Effector memory CD8-positive, alpha-beta T cell (primary cell): ENCODE measurements at places on chromosomes 2 and 18.
A peak's percentile ranks its signal among the peaks of the same experiment; 100 is the strongest.

- H3K4me1 ChIP-seq, result no peaks in the 10 kb centered on the region
- no peaks in the 10 kb centered on the region for H3K36me3 ChIP-seq
- no peak overlapping the region for H3K4me3 ChIP-seq
- no peaks in the 10 kb centered on the region for H3K27me3 ChIP-seq
Observed at GRCh38 chr2:163887182-163887581, 151.4 kb upstream of the FIGN start.

- no peaks in the 10 kb centered on the region for H3K4me1 ChIP-seq
- no peak for DNase-seq
- H3K27me3 ChIP-seq, result no peaks in the 10 kb centered on the region
- peaks cover 47% of the 10 kb centered on the region for H3K36me3 ChIP-seq
- no peak overlapping the region for H3K4me3 ChIP-seq
- H3K27ac ChIP-seq, result no peak overlapping the region
Observed at GRCh38 chr2:127719301-127720218, 18.3 kb downstream of the SFT2D3 start.

DNA sequence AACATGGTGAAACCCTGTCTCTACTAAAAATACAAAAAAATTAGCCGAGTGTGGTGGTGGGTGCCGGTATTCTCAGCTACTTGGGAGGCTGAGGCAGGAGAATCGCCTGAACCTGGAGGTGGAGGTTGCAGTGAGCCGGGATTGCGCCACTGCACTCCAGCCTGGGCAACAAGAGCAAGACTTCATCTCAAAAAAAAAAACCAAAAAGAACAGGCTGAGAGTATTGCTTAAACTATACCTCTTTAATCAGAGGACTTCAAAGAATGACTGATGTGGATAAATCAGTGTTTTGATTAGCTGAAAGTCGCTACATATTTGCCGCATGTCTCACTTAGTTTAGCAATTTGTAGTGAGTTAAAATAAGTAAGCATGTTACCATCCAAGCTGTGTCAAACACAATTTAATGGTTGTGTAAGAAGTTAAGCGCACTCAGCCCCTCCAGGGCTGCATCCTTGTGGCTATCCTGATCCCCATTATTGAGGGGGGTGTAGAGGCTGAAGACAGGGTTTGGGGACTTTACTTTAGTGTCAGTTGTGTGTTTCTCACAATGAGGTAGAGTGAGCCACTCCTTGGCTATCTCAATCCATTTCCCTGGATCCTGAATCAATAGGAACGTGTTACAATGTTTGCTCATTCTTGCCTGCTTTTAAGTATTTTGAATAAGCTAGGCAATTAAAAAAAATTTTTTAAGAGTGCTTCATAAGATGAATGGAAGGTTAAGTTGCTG lies 11.0 kb upstream of the FARP2 start:
- DNase-seq, result no peak
- H3K27ac ChIP-seq, result peak overlapping the region; percentile 23
- H3K4me3 ChIP-seq, result no peak overlapping the region
- H3K27me3 ChIP-seq, result no peaks in the 10 kb centered on the region

- DNase-seq, result no peak
- H3K36me3 ChIP-seq, result no peaks in the 10 kb centered on the region
- peaks cover 26% of the 10 kb centered on the region for H3K27me3 ChIP-seq
- H3K4me3 ChIP-seq, result peak overlapping the region; percentile 36
Observed at GRCh38 chr18:70290482-70291294, 1.8 kb downstream of the SOCS6 start.

DNA sequence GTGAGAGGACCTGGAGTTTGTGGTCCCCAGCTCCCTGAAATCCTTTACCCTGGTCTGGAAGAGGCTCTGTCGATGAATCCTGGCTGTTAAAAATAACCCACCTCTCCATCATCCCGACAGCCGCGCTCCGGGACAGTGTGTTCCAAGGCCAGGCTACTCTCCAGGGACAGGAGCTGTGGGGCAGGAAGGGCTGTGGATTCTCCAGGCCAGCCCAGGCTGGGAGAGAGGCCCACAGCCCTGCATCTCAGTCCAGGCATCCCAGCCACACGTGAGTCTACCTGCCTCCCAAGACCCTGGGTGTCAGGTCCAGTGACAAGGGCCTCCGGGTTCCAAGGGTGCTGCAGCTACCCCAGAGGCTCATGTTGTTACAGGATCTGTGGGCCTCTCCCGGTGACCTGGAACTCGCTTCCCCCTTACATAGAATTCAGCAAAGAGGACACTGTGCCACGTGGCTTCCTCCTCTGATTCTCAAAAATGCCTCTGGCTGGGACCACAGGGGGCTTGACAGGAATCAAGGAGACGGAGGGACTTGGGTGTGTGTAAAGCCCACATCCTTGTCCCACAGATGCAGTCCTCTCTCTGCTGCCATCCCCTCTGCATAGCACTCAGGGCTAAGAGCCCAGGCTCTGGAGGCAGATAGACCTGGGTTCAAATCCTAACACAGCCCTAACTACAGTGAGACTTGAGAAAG lies 17.3 kb downstream of the ADRA2B start:
- DNase-seq, result no peak
- H3K4me3 ChIP-seq, result no peak overlapping the region
- no peak overlapping the region for H3K27ac ChIP-seq
- no peaks in the 10 kb centered on the region for H3K27me3 ChIP-seq

GRCh38 chr2:232889876-232890401 lies 19.9 kb downstream of the SNORC start:
- DNase-seq, result no peak
- H3K36me3 ChIP-seq, result peaks cover 3% of the 10 kb centered on the region
- no peaks in the 10 kb centered on the region for H3K4me1 ChIP-seq
- H3K27ac ChIP-seq, result no peak overlapping the region
- H3K27me3 ChIP-seq, result peaks cover 31% of the 10 kb centered on the region

- H3K27ac ChIP-seq, result no peak overlapping the region
- peaks cover 6% of the 10 kb centered on the region for H3K27me3 ChIP-seq
Observed at GRCh38 chr2:177165061-177165583, 47.5 kb upstream of the HNRNPA3 start.

GRCh38 chr2:33072614-33073013 lies 125.9 kb downstream of the LTBP1 start:
- H3K27me3 ChIP-seq, result peaks cover 12% of the 10 kb centered on the region
- peaks cover 7% of the 10 kb centered on the region for H3K4me1 ChIP-seq
- no peak for DNase-seq

GRCh38 chr2:134141598-134142340 lies 112.1 kb upstream of the MGAT5 start:
- H3K27ac ChIP-seq, result peak overlapping the region; percentile 76
- H3K4me3 ChIP-seq, result peak overlapping the region; percentile 4
- DNase-seq, result no peak
- peaks cover 14% of the 10 kb centered on the region for H3K36me3 ChIP-seq

DNA sequence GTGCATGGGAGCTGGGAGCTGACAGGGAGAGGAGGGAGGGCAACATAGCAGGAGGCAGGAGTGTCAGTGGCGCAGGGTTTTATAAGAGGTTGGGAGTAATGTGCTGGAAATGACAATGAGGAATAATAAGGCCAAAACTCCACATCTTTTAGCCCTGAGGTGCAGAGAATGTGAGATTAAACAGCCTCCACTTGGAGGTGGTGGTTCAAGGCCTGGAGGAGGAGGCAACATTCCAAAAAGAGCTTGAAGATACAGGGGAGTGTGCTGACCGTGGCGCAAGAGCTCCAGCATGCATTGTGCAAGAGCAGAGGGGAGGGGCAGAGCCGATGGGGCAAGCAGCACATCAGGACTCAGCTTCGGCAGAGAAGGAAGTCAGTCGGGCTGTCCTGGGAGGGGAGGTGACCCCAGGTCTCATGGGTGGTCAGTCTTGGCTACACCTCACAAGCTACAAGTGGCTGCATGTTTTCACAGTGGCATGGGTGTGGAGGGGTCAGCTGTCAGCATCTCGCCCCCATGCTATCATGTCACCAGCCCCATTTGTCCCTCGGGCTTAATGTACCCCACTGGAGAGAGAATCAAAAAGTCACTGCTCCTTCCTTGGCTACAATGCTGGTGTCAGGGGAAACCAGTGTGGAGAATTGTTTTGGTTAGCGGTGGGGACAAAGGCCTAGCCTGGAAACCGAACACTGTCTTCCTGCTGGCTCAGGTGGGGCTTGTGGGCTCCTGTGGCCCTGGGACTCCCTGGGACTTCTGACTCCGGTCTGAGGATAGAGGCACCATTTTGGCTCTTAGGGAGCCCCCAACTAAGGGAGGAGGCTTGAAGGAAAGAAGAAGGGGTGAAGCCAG lies 208.0 kb downstream of the ZFP36L2 start:
- no peaks in the 10 kb centered on the region for H3K36me3 ChIP-seq
- peaks cover 18% of the 10 kb centered on the region for H3K27me3 ChIP-seq
- H3K4me3 ChIP-seq, result no peak overlapping the region
- no peak for DNase-seq
- no peak overlapping the region for H3K27ac ChIP-seq

- H3K4me1 ChIP-seq, result peaks cover 4% of the 10 kb centered on the region
- peaks cover 14% of the 10 kb centered on the region for H3K27me3 ChIP-seq
- no peak for DNase-seq
- H3K36me3 ChIP-seq, result no peaks in the 10 kb centered on the region
- no peak overlapping the region for H3K4me3 ChIP-seq
Observed at GRCh38 chr2:61789807-61790602, 63.9 kb downstream of the FAM161A start.

GRCh38 chr2:45812011-45812500 lies 160.6 kb downstream of the PRKCE start:
- no peak overlapping the region for H3K4me3 ChIP-seq
- peaks cover 7% of the 10 kb centered on the region for H3K36me3 ChIP-seq
- peaks cover 12% of the 10 kb centered on the region for H3K4me1 ChIP-seq
- H3K27ac ChIP-seq, result no peak overlapping the region

- peak overlapping the region; percentile 89 for H3K27ac ChIP-seq
- H3K27me3 ChIP-seq, result no peaks in the 10 kb centered on the region
- DNase-seq, result peak; percentile 11
- H3K4me1 ChIP-seq, result peaks cover 45% of the 10 kb centered on the region
- H3K4me3 ChIP-seq, result peak overlapping the region; percentile 92
Observed at GRCh38 chr18:23585007-23585871, 1.1 kb downstream of the NPC1 start.
